Activated CD4-positive, alpha-beta T cell treated with anti-CD3 and anti-CD28 coated beads, Interleukin-2, amount 10 ng/mL, durations not matched to agents 7 days and 5 days (primary cell): ENCODE measurements at places on chromosomes 2 and 18. TPM values are rescaled to one million over a fixed set of nuclear protein-coding genes. Genes with fewer than 3 reads are reported as not detected.

TMEFF2 gene
- not detected for total RNA-seq

TUBA4B gene
- total RNA-seq = not detected

SAG gene
- not detected for total RNA-seq

SP140 gene
- total RNA-seq = 58.8 TPM

DNA sequence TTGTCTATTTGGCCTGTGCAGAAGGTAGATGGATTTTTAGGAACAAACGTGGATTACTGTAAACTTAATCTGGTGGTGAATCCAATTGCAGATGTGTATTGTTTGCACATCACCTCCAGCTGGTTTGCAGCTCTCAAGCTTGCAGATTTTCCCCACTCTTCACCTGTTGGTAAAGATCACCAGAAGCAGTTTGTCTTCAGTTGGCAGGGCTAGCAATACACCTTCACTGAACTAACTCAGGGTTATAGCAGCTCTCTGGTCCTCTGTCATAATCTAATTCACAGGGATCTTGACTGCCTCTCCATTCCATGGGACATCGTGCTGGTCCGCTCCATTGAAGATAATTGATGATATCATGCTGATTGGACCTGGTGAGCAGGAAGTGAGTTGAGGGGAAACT lies 181.5 kb downstream of the VAPA start:
- peaks cover 2% of the 10 kb centered on the region for H3K27me3 ChIP-seq
- H3K36me3 ChIP-seq = no peaks in the 10 kb centered on the region
- H3K4me1 ChIP-seq = peaks cover 5% of the 10 kb centered on the region
- no peak for DNase-seq
- no peak overlapping the region for H3K27ac ChIP-seq

- no peaks in the 10 kb centered on the region for H3K36me3 ChIP-seq
- no peak overlapping the region for H3K4me3 ChIP-seq
- no peak overlapping the region for H3K27ac ChIP-seq
- no peak for DNase-seq
- H3K4me1 ChIP-seq = no peaks in the 10 kb centered on the region
- no peaks in the 10 kb centered on the region for H3K27me3 ChIP-seq
These were observed 464.5 kb upstream of the CHST9 start for GRCh38 chr18:27649621-27650020.

- no peaks in the 10 kb centered on the region for H3K27me3 ChIP-seq
- H3K27ac ChIP-seq = no peak overlapping the region
- H3K4me3 ChIP-seq = no peak overlapping the region
- no peak for DNase-seq
These were observed 824.0 kb upstream of the FSHR start for GRCh38 chr2:49978341-49978740.

DNA sequence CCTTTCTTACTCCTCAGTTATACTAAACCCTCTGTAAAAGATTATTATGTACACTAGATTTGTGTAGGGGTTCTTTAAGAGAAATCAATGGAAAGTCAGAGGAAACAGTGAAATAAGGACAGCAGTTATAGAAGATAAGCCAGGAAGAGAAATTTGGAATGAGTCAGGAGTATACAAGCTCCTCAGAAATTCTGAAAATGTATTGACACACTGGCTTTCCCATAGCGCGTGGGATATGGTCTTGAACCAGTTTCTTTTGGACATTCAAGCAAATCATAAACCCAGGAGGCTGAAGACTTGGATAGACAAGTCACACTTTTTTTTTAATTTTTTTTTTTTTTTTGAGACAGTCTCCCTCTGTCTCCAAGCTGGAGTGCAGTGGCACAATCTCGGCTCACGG lies 316.1 kb upstream of the MMADHC start:
- H3K4me3 ChIP-seq = no peak overlapping the region
- no peaks in the 10 kb centered on the region for H3K27me3 ChIP-seq
- H3K27ac ChIP-seq = no peak overlapping the region
- DNase-seq = no peak

- H3K4me3 ChIP-seq = no peak overlapping the region
- peaks cover 2% of the 10 kb centered on the region for H3K27me3 ChIP-seq
- H3K36me3 ChIP-seq = peaks cover 5% of the 10 kb centered on the region
- peaks cover 17% of the 10 kb centered on the region for H3K4me1 ChIP-seq
These were observed 704 bp downstream of the ANKRD53 start for GRCh38 chr2:70979180-70979488.

- no peak overlapping the region for H3K4me3 ChIP-seq
- H3K4me1 ChIP-seq = no peaks in the 10 kb centered on the region
- H3K27ac ChIP-seq = no peak overlapping the region
- H3K27me3 ChIP-seq = no peaks in the 10 kb centered on the region
These were observed 34.0 kb upstream of the MALL start for GRCh38 chr2:110149330-110150220.

DNA sequence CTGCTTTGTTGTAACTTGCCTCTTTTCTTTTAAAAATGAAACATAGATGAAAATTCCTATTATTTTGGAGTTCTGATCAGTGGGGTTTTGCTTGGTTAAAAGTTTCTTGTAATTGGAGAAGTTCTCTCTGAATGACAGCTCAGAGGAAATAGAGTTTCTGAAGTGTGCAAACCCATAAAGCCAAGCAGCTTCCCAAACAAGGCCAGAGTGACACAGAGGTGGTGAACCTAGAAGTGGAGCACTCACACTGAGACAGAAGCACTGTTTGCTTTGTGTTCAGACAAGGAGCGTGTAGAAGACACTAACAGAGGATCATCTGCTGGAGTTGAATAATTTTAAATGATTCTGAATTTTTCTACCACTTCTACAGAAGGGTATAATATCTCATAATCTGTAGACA lies 49.2 kb downstream of the FBXO48 start:
- H3K27ac ChIP-seq = no peak overlapping the region
- H3K4me3 ChIP-seq = no peak overlapping the region
- DNase-seq = no peak
- peaks cover 2% of the 10 kb centered on the region for H3K4me1 ChIP-seq

- H3K36me3 ChIP-seq = no peaks in the 10 kb centered on the region
- H3K4me1 ChIP-seq = peaks cover 3% of the 10 kb centered on the region
- DNase-seq = no peak
- H3K27me3 ChIP-seq = peaks cover 3% of the 10 kb centered on the region
- no peak overlapping the region for H3K27ac ChIP-seq
- H3K4me3 ChIP-seq = no peak overlapping the region
These were observed 77.2 kb downstream of the TCF4 start for GRCh38 chr18:55510809-55511208.

DNA sequence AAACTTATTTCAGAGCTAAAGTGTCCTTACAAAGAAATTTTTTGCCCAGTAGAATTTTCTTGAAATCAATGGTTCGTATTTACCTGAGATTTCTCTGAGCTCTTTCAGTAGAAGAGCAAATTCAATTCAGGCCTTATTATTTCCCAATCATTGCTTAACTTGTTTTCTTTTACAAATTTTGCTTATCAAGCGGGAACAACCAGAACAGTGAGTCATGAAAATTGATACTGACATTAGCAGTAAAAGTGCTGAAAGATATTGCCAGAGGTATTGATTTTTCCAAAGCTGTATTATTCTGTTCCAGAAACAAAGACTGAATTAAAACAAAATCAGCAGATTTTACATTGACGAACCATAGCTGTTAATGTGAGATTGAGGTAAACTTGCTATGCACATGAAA lies 10.1 kb upstream of the RIOK3 start:
- no peak overlapping the region for H3K4me3 ChIP-seq
- H3K4me1 ChIP-seq = peaks cover 12% of the 10 kb centered on the region
- H3K27me3 ChIP-seq = peaks cover 17% of the 10 kb centered on the region
- no peak overlapping the region for H3K27ac ChIP-seq

DNA sequence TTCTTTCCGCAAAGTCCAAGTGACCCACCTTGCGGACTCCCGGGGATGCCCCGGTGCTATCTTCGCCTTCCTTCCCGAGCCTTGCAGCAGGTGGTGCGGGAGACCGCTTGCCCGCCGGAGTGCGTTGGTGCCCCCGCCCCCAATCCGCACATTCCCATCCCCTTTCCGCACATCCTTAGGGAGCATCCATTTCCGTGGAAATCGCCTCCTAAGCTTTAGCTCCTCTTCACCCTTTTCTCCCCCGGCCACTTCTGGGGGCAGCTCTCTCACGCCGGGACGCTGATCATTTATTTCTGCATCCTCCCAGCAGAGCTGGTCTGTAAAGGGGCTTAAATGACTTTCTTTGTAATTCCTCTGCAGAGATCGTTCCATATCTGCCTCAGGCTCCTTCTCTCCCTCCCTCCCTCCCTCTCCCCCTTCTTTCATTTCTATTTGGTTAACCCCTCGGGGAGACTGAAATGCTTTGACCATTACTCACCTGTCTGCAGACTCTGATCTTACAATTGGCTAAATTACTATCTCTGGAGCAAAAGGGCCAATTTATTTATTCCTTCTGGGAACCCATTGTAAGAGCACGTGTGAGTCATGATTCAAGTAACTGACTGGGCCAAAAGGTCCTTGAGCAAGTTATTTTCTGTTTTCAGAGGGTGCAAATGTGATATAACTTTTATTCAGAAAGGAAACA lies 1.3 kb upstream of the LYPD1 start:
- no peak overlapping the region for H3K4me3 ChIP-seq
- no peaks in the 10 kb centered on the region for H3K36me3 ChIP-seq
- no peak overlapping the region for H3K27ac ChIP-seq
- peaks cover 29% of the 10 kb centered on the region for H3K27me3 ChIP-seq
- no peak for DNase-seq

DNA sequence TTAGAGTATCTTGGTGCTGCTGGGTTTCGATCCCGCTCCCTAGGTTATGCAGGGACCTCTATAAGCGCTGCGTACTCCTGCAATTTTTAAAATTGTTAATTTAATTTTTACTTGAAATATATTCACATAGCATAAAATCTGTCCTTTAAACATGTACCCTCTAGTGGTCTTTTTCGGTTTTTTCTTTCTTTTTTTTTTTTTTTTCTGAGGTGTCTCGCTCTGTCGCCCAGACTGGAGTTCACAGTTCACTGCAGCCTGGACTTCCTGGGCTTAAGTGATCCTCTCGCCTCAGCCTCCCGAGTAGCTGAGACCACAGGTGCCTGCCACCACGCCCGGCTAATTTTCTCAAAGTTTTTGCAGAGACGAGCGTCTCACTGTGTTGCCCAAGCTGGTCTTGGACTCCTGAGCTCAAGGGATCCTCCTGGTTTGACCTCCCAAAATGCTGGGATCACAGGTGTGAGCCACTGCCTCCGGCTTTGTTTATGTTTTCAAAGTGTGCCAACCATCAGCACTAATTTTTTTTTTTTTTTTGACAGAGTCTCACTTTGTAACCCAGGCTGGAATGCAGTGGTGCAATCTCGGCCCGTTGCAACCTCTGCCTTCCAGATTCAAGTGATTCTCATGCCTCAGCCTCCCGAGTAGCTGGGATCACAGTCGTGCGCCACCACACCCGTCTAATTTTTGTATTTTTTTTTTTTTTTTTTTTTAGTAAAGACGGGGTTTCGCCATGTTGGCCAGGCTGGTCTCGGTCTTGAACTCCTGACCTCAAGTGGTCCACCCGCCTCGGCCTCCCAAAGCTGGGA lies 585 bp upstream of the MOB1A start:
- peaks cover 19% of the 10 kb centered on the region for H3K36me3 ChIP-seq
- H3K4me3 ChIP-seq = peak overlapping the region; percentile 92
- H3K4me1 ChIP-seq = peaks cover 43% of the 10 kb centered on the region
- DNase-seq = no peak
